ENCODE measurements at places on chromosomes 11 and 22.
A peak's percentile ranks its signal among the peaks of the same experiment; 100 is the strongest.

GRCh38 chr11:72098741-72099140, 4.4 kb downstream of the LAMTOR1 start:
- no peak for DNase-seq

DNA sequence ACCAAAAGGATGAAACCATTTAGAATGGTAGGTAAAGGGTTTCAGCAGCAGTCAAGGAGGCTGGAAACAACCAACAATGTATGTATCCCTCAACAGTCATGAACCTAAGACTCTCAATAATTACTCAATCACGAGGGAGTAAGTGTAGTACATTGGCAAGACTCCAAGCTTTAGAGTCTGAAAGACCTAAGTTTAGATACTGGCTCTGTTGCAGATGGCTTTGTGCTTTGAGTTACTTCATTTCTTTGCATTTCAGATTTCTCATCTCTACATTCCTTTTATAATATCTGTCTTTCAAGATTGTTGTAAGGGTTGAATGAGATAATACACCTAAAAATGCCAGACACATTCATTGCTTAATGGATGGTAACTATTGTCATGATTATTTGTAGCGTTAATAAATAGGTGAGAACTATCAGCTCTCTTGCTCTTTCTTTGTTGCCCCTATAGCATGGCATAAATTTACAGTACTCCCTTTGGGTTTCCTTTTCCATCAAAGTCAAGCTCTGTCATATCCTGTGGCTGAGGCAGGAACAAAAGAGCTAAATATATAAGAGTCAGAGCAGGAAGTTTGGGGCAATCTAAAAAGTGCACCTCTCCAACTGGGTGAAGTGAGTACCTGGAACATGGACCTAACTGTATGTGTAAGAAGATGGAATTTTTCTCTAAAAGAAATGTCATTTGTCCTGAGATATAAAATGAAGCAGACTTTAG, 228.2 kb upstream of the ZC3H12C start:
- DNase-seq: no peak

DNA sequence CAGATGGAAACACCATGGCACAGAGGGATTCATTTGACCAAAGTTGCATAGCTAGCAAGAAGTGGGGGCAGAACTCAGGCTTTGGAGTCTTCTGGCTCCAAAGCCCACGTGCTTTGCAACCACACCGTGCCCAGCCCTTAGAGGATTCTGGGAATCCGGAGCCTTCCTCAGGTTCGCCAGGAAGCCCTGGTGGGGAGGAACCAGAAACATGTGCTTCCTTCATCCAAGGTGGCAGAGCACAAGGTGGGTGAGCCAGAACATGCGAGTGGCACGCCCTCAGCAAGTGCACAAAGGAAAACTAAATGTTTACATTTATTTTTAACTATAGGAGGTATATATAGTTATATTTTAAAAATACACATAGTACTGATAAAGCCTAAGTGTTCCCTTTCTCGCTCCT, 151.9 kb upstream of the NECTIN1 start:
- DNase-seq: no peak

- DNase-seq: peak; percentile 86
Observed at GRCh38 chr11:103108933-103109817, at the start of gene DYNC2H1. DYNC2H1 (plus strand) TSS chr11:103109426; CDS start chr11:103109575, 149 bp downstream.

DNA sequence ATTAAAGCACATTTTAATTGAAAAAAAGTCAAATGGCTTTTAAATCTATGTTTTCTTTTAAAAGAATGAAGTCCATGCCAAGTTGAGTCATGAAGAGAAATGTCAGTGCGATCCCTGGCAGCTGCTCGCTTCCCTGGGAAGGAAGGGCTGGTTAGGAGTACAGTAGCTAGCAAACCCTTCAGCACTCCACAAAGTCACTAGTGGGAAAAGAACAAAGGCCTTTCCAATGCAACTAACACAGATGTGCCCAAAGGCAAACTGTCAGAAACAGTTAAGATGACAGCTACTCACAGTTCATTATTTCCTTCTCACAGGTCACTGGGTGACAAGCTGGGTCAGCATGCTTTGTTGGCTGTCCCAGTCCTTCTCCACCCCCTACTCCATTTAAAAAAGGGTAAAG, 308.7 kb downstream of the DCDC1 start:
- peak; percentile 81 for DNase-seq

DNA sequence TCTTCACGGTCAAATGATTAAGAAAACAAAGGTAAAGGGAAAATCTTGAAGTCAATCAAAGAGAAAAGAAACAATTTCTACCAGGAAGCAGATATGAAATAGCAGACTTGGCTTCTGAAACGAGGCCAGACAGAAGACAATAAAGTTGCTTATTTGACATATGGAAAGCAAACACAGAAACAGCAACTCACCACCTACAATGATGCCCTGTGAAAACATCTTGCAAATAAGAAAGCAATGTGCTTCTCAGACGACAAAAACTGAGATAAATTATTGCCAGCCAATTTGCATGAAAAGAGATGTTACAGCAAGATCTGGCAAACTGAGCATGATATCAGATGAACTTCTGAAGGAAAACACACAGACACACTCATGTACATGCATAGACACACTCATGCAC, 45.9 kb upstream of the CTSC start:
- no peak for DNase-seq

- DNase-seq: no peak
Observed at GRCh38 chr11:62615521-62615920, 2.5 kb downstream of the ROM1 start.

- DNase-seq: no peak
Observed at GRCh38 chr11:126340960-126341606, 14.4 kb upstream of the ST3GAL4 start.

- DNase-seq: no peak
Observed at GRCh38 chr11:18100926-18101656, 4.8 kb downstream of the SAAL1 start.

Measured in NCI-H446 treated with DMSO at 0.1 percent for 48 hours (cell line).